ENCODE measurements at places on chromosomes 5 and 9.

DNA sequence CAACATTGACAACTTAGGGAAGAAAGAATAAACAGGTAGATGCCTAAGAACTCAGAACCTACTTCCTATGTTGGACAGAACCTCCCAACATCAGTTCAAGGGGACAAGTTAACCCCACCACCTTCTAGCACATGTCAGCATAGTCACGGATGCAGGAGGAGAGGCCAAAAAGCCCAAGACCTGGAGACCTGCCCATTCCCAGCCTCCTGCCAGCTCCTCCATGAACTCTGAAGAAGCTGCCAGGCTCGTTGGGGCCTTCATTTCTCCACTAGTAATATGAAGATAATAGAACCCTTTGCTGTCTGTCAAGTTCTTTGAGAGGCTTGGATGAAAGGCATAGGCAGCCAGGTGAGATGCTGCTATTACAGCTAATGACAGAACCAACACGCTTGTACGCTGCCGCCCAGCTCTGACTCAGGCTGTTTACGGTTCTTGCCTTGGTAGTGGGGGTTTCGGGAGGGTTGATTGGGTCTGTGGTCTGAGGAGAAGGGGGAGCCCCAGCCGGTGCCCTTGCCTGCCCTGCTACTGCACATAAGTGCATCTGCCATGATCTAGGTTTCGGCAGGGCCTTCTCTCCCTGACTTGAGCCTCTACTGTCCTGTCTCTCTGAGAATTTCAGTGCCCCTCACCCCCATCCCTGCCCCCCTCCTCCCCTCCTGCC is 82.2 kb downstream of the NRG2 start:
- no peak for DNase-seq

- no peak for DNase-seq
Observed at GRCh38 chr5:67249590-67249895, 52.9 kb upstream of the CD180 start.

GRCh38 chr5:97046270-97046982 is 96.0 kb downstream of the LIX1 start:
- DNase-seq = no peak

GRCh38 chr9:16068476-16068875 is 515.6 kb downstream of the CCDC171 start:
- DNase-seq = no peak

DNA sequence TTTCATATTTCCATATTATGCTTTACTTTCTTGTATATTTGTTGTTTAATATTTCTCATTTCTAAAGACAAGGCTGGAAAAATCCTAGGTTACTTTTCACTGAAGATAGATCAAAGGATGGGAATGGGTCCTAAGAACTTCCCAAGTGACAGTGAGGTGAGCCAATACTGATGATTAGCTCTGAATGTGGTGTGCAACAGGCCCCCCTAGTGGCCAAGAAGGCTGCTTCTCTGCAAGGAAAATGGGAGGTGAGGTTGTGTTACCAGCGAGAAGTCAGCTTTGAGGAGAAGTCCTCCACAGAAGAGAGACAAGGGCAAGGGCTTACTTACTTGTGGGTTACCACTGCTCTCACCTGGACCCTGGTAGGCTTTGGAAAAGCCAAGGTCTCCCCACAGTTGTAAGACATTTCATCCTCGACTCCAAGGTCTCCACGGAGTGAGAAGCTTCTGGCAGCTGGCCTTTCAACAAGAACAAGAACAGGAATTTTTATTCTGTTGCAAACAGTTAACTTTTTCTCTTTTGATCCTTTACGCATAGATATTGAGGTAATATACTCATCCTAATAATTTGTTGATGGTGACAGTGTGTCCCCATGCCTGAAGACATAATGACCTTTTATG is 69.9 kb downstream of the MAMDC2 start:
- DNase-seq = no peak

GRCh38 chr5:65262096-65262495 is 219.6 kb downstream of the ADAMTS6 start:
- DNase-seq = no peak

DNA sequence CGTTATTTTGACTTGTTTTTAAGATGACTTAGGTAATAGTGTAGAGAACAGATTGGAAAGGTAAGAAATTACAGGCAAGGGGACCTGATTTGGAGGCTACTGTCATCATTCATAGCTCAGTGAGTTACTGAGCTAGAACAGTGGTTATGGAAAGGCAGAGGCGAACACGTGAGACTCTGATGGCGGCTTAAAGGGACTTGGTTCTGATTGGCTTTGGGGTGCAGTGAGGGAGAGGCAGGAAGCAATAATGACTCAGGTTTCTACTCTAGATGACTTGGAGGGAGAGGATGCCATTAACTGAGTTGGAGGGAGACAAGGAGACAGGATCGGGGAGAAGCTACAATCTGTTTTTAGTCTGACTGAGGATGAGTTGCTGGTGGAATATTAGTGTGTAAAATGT is 3.0 kb downstream of the F2RL2 start:
- DNase-seq = no peak

- DNase-seq = no peak
Observed at GRCh38 chr9:117511852-117512481, 97.1 kb upstream of the ASTN2 start.

Data from stimulated activated CD4-positive, alpha-beta T cell treated with anti-CD3 and anti-CD28 coated beads, Interleukin-15, amount 100 ng/mL, for 1 hour (primary cell).